Islet precursor cell (in vitro differentiated cells): ENCODE measurements at places on chromosomes 7 and 10.

DNA sequence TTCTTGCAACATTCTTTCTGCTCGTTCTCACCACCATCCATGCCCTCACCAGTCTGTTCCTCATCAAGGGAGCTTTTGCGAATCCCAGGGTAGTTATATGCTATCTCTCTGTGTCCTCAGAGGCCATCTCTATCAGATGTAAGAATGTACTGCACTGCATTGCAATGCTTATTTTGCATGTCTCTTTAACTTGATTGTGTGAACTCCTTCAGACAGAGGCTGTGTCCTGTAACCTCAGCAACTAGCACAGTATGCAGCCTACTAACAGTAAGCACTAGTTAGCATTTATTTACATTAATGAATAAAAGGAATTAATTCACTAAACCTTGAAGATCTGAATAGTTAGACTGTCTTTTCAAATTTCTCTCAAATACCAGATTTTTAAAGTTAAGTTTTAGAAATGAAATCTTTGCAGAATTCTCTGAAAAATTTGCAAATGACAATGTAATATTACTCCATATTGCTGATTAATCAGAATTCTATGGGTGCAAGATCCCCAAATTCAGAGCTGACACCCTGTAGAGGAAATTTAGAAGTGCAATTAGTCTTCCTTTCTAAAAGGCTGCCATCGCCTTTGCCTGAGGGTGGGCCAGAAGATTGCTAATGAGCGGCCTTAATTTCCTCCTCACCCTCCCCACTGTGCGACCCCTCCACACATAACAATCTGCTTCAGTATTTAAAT lies 10.3 kb upstream of the LHFPL3 start:
- no peak for DNase-seq

DNA sequence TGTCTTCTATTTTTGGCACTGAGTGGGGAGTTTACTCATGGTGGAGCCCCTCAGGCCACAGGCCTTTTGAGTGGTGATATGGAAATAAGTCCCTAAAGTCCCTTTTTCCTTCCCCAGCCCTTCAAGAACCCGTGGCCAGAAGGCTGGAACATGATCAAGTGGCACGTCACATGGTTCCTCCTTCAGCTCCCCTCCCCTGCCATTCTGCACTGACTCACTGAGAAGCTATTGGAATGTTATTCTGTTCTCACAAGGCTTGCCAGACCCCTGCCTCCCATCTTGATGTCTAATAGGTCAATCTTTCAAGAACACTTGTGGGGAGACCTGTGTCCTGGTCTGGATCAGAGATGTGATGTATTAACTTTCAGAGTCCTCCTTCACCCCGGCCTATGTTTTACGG lies 279.8 kb downstream of the SEC23IP start:
- DNase-seq: peak; percentile 94

GRCh38 chr10:131245475-131246059 lies 66.0 kb downstream of the TCERG1L start:
- DNase-seq: no peak

DNA sequence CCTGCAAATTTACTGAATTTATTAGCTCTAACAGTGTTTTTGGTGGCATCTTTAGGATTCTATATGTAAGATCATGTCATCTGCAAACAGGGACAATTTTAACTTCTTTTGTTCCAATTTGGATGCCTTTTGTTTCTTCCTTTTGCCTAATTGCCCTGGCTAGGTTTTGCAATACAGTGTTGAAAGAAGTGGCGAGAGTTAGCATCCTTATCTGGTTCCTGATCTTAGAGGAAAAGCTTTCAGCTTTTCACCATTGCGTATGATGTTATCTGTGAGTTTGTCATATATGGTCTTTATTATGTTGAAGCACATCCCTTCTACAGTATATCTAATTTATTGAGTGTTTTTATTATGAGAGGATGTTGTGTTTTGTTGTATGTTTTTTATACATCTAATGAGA lies 301.4 kb downstream of the PTPRN2 start:
- no peak for DNase-seq

GRCh38 chr10:77281719-77282118 lies 355.9 kb downstream of the KCNMA1 start:
- peak; percentile 8 for DNase-seq

DNA sequence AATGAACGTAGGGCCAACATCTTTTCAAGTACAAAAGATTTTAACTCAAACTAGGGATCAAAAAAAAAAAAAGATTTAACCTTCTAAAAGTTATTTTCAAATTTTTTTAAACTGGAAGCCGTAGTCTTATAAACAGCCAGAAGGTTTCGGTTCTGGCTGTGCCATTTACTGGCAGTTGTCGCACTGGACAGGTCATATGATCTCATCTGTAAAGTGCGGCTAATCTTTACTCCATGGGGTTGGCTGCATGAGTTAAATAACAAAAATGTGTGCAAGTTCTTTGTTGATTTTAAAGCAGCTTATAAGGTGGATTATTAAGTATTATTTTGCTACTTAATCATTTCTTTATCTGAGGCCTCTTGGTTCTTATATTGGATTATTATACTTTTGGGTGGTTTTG lies 36.6 kb downstream of the TRUB1 start:
- no peak for DNase-seq

GRCh38 chr7:28180364-28181147 lies at the start of gene JAZF1:
Gene JAZF1, minus strand, starts transcription at chr7:28180795.
- peak; percentile 85 for DNase-seq

DNA sequence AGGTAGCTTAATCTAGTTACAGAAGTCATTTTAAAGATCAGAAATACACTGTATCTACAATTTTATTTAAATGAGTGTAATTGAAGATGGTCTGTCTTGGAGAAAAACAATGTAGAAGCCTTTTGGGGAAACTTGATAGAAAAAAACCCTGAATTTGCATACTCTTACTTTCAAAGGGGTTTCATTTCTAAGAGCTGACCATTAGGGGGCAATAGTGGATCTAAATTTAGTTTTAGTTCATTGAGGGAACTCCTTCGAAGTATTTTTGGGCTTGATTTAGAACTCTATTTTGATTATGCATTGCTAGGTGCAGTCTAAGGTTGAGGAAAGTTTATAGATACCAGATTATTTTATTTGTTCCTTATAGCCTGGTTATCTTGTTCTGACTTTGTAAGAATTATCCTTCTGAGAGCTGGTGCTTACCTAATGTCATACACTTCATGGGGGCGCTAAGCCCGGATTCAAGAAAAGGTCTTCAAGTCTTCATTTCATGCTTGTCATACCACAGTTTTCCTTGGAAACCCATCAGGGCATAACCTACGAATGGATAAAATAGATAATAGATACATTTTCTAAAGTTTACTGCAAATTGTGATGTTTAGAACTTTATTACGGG lies 69.1 kb upstream of the MXI1 start:
- DNase-seq: no peak

- no peak for DNase-seq
Measured at GRCh38 chr10:98349508-98349922, 65.5 kb downstream of the PYROXD2 start.

DNA sequence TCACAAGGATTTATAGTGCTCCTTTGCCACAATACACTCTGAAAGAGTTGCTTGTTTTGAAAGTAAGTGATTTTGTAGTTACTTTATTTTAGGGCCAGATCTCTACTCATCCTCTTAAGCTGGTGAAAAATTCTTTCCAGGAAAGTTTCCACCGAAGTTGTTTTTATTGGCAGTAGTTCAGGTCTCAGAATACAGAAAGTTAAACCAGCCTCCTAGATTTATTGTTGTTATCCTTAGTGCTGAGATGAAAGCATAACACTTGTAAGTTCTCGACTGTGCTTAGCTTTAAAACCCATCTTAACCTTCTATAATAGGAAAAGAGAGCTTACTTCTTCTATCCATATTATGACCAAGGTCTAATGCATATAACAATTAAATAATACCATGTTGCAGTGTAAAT lies 5.5 kb downstream of the AP3M1 start:
- no peak for DNase-seq

DNA sequence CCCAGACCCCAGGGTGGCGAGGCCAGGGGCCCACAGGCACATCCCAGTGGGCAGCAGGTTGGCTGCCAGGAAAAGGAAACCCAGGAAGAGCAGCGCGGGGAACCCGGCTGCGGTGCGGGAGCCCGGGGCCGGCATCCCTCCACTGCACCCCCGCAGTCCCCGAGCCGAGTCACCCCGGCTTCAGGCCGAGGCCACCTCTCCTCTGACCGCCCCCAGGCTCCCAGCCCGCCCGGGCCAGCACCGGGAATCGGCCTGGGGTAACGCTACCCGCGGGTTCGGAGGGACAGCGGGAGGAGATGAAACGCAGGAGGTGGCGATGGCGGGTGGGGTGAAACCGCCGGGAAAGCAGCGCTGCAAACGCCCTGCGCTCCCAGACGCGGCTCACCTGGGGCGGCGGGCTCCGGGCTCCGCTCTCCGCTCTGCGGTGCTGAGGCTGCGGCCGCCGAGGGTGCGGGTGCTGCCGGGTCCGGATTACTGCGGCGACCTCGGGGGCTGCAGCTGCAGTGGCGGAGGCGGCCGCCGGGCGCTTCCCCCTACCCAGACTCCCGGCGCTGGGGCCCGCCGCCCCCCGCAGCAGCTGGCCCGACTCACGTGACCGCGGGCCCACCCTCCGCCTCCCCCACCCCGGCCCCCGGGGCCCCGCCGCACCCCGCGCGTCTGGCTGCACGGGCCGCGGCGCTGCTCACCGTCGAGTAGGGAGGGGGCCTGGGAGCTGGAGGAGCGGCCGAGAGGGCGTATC lies at the start of gene SCRN1:
Gene SCRN1, minus strand, starts transcription at position 545 of the 739 bp plus-strand sequence. CDS start 20,734 bp downstream, outside the sequence.
- DNase-seq: peak; percentile 74

DNA sequence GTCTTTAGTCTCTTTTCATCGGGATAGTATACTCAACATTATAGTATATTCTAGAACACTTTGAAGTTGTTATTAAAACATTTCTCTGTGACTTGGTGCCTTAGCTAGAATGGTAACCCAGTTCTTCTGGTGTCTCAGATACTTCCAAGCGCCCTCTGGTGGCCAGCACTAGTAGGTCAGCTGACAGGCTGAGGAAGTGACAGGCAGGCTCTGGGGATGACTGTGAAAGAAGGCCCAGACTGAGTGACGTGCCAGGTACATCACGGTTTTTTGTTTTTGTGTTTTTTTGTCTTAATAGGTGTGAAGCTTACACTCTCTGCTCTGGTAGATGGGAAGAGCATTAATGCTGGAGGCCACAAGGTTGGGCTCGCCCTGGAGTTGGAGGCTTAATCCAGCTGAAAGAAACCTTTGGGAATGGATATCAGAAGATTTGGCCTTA lies 5.1 kb downstream of the COMTD1 start:
- DNase-seq: peak; percentile 93

DNA sequence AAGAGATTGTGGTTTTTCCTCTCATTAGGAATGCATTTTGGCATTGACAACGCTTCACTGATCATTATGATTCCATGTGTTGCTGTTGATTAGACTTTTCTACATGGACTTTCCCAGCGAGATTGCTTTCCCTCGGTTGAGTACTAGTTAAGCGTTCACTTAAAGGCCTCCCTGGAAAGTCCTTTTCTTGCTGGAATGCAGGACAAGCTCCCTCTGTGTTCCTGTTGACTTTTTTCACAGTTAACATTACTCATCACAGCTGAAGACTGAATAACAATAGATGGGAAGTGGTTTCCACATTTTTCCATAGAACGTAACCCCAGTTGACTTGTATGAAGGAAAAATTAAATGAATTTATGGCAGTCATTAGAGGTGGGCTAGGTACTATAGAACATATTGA lies 2.6 kb upstream of the CAV1 start:
- peak; percentile 50 for DNase-seq

DNA sequence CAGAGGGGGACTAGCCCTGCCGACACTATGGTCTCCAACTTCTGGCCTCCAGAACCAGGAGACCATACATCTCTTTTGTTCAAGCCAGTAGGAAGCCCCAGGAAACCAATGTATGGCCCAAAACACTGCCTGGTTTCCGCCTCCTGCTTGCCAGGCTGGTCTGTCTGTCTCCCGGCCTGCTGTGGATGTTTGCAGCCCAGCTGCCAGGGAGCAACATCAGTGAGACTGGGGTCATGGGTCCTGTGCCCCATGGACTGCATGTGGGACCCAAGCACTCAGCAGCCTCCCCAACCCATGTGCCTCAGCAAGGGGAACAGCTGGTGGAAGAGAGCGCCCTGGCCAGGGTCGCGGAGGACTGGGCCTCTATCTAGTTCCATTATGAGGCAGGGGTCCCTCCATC lies 33.4 kb upstream of the NUB1 start:
- DNase-seq: peak; percentile 25

GRCh38 chr7:134513169-134513752 lies 14.1 kb upstream of the AKR1B10 start:
- DNase-seq: peak; percentile 71

DNA sequence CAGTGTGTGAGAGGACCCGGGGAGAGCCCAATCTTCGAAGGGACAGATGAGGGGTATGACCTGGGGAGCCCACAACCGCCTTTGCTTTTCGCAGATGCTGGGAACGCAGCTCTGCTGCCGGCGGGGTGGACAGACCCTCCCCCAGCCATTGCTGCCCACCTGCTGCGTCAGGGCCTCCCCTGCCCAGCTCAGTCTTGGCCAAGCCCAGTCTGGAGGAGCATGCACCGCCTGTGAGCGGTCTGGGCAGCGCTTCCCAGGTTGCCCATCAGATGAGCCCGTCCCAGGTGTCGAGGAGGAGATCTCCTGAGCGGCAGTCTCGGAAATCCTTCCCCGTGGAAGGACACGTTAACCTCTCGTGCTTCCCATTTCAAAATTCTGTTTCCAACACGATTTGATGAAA lies 17.3 kb upstream of the AP5Z1 start:
- DNase-seq: no peak

DNA sequence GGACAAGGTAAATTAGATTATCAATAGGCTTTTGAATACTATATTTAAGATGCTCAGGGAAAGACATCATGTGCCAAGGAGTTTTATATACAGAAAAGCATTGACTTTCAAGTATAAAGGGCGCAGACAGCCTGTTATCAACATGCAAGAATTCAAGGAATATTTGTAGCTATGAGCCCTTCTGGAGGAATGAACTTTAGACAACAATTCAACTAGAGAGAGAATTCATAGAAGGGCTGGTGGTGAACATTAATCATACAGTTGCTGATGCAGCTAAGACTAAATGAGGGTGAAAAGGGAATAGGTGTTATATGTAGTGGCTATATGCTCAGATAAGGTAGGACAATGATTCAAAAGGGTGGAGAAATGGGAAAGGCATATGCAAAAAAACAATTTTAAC lies 41.2 kb downstream of the AOAH start:
- no peak for DNase-seq

DNA sequence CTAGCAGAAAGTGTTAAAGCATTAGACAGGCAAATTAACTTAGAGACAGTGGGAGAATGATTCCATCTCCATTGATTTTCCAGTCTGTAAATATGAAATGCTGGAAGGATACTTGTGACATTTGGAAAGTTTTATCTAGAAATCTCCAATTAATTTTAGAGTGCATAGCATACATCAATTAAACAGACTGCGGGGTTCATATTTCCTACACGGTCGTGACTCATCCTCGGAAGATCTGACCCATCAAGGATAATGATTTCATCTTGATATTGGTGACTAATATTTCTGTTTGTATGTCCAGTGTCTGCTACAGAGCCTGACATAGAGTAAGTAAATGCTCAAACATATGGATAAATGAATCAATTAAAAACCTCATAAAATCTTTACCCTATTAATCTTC lies 474.9 kb downstream of the KCNMA1 start:
- no peak for DNase-seq

- DNase-seq: no peak
Measured at GRCh38 chr7:50426280-50427045, 23.7 kb downstream of the FIGNL1 start.
